ENCODE measurements at places on chromosomes 7 and 10.

DNA sequence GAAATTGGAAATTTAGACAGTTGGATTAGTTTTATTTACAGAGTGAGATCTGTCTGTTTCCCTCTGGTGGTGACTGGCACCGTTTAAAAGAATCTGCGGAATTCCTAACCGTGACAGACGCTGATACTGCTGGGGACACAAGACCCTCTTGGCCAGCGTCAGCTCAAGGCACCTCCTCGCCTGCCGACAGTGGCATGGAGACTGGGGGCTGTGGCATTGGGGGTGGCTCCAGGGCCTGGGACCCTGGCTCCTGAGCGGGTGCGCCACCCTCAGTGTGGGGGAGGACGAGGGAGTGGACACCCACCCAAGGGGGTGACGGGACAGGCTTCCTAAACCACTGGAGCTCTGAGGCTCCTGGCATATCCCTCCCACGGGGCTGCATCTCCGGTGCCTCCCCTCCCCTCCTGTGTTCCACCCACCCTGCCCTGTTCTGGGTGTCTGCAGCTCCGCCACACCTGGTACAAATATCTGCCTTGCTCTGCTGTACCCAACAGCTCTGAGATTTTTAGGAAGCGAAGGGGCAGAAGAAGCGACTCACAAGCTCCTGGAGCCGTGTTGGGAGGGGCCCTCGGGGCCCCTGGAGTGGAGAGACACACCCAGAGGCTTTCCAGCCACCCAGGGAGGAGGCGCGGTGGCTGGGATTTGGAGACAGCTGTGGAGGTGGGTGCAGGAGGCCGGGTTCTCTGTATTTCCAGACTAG is 178.7 kb downstream of the DNAJB6 start:
- DNase-seq, result no peak

GRCh38 chr7:157540020-157540419 is 203.2 kb downstream of the DNAJB6 start:
- no peak for DNase-seq

DNA sequence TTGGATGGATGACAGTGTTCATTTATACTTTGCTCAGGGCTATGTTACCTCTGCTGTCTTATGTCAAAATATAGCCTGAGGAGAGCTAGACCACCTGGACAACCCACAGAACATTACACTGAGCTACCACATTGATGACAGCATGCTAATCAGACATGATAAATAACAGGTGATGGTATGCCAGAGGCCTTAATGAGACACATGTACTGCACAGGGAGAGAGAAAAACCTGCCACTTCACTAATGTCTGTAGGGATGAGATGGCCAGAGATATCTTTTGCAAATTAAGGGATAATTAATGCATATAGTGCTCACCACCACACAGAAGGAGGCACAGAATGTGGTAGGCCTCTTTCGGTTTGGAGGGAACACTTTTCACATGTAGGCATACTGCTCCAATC is 1122.6 kb upstream of the POT1 start:
- no peak for DNase-seq

- peak; percentile 23 for DNase-seq
These were observed 766 bp upstream of the ZMYND11 start for GRCh38 chr10:134247-135131.

- no peak for DNase-seq
These were observed 419.0 kb upstream of the GALNT17 start for GRCh38 chr7:70712942-70713341.

DNA sequence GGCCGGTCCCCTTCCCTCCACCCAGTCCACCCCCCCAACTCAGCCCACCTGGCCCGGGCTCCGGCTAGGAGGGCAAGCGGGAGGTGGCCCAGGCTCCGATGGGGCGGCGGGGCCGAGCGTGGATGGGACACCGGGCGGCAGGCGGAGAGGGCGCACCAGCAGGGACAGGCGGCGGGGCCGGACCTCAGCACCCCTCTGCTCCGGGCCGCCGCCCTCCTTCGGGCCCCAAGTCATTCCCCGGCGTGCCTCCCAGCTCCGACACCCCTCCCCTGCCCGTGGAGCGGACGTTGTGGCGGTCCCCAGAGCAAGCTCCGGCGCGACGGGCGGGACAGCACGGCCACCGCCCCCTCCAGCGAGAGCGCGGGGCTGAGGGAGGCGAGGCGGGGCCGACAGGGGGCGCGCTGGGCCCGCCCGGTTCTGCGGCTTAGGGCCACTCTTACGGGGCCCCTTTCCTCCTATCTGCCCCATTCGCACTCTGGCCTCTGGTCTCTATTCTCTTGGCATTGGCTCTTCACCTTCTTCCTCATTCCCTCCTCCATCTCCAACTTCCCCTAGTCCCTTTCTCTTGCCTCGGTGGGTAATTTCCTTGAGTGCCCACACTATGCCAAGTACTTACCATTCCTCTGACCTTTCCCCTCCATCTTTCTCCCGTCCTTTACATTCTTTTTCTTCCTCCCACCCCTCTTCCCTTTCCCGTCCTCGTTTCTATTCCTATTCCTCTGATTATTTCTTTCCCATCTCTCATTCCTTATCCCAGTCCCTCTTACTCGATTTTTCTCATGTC is 701 bp upstream of the GBX1 start:
- peak; percentile 59 for DNase-seq

DNA sequence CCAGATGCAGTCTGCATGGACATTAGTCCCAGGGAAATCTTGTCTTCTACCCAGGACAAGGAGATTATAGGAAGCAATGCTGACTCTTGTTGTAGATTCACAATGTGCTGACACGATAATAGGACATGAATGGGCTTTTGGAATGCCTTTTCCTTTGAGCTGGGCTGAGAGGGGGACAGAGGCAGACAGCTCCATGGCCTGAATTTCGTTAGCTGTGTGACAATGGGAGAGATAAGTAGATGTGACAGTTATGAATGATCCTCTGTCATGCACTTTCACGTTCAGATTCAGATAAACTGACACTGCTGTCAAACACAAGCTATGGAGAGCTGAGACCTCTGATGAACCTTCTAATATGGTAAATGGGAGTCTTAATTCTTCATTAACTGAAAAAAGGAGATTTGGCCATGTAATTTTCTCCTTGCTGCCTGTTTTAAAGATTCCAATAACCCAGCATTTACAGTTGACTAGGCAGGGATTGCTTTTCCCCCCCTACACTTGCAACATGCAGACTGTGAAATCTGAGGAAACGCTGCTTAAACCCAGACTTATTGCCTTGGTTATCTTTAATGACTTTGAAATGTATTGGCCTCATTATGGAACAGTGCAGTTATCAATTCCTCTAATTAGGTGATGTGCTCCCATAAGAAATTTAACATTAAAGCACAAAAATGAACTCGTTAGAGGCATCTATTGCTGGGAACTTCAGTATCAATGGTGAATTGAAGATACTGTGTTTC is 669.3 kb downstream of the AUTS2 start:
- no peak for DNase-seq

- DNase-seq, result no peak
These were observed 83.7 kb downstream of the KIAA1217 start for GRCh38 chr10:24292304-24293293.

Measured in ACHN (cell line).